ENCODE measurements at places on chromosomes 12 and 14.

DNA sequence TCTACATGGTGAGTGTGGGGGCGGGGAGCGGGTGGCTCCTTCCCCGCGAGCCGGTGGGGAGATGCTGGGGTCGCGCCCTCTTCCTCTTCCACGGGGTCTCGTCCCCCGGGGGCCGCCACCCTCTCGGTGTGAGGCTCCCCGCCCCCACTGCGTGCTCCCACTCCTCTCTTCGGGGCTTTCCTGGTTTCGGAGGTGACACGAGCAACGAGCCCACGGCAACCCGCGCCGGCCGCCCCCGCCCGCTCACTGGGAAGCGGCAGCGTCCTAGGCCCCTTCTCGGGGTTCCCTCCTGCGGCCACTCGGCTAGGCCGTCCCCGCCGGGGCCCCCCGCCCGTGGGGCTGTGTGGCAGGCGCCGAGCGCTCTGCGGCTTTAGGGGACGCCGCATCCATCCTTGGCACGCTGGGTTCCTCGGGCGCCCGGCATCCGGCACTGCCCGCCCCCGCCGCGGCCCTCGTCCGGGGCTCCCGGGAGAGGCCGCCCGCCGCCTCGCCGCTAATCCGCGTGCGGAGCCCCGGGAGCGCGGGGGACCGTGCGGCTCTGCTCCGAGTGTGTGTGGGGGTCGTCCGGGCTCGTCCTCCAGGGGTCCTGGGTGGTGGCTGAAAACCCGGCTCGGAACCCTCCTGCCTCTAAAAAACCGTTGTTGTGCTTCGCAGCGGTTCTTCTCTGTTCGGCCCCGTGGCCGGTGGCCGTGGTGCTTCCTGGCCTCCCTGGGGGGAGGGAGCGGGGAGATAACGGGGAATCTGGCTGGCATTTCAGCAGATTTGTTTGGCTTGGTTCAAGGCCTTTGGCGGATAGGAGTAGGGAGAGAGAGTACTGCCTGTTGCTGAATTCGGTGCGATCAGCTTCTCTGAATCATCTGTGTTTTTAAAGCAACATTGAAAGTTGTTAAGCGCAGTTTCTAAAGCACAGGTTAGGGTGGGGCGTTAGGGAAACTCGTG, 1.0 kb downstream of the PCNX1 start:
- DNase-seq = peak; percentile 43

GRCh38 chr12:119857041-119857591, 20.0 kb downstream of the CIT start:
- no peak for DNase-seq

DNA sequence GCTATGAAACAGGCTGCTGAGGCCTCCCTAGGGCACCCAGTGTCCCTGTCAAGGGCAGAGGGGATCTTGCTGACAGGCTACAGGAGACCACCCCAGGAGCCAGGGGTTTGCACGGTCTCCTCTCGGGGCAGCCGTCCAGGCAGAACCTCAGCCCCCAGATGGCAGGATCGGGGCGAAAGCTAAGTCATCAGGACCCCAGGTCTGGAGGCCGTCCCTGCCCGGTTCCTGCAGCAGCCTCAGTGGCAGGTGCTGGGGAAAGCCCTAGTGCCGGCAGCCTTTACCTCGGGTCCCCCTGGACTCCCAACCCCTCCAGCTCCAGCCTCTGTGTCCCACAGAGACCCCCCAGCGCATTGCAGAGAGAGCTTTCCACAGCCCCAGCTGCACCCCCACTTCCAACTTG, 103.8 kb upstream of the C14orf180 start:
- DNase-seq = no peak

DNA sequence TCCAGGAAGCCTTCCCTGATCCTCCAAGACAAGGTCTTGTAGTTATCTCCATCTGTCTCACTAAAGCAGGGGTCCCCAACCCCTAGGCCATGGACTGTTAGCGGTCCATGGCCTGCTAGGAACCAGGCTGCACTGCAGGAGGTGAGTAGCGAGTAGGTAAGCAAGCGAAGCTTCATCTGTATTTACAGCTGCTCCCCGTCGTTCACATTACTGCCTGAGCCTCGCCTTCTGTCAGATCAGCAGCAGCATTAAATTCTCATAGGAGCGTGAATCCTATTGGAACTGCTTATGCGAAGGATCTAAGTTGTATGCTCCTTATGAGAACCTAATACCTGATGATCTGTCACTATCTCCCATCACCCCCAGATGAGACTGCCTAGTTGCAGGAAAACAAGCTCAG, 12.4 kb upstream of the NFYB start:
- DNase-seq = no peak

DNA sequence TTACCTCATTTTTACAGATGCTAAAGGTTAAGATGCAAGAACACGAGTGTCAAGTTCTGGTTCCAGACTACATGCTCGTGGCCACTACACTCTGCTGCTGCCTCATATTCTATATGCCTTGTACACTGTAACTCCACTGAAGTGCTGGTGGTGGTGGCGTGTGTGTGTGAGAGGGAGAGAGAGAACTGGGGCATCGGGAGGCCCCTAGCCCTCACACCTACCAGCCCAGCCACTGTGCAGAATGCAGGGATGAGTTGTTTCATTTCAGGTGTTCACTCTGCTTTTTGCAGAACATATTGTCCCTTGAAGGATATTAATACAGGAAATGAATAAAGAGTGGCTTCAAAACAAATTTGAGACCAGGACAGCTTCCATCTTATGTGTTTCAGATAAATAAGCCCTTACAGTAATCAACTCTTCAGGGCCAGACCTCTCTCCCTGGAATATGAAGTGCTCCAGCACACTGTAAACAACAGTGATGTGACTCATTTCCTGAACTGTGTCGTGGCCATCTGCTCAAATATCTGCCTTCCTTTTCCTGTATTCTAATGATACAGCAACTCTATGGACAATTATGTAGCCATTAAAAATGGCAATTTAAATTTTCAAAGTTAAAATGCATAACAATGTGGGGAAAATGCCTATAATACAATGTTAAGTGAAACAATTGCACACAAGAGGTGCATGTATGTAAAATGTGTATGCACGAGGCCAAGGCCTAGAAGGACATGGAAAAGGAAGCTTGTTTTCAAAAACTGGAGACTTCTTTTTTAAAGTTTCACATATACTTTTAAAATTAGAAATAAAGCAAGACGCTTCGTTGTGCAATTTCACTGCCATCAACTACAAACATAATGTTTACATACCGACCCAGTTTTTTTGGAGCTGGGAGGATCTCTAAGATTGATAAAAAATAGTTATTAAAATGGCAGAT, 215.4 kb downstream of the PELI2 start:
- DNase-seq = no peak

GRCh38 chr12:19783547-19784444, 344.5 kb downstream of the AEBP2 start:
- no peak for DNase-seq

DNA sequence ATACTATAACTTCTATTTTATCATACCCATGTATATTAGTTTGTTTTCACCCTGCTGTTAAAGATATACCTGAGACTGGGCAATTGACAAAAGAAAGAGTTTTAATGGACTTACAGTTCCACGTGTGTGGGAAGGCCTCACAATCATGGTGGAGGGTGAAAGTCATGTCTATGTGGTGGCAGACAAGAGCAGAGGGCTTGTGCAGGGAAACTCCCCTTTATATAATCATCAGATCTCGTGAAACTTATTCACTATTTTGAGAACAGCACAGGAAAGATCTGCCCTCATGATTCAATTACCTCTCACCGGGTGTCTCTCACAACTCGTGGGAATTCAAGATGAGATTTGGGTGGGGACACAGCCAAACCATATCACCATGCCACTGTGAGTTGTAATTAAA, 135.8 kb downstream of the SYNE2 start:
- no peak for DNase-seq

DNA sequence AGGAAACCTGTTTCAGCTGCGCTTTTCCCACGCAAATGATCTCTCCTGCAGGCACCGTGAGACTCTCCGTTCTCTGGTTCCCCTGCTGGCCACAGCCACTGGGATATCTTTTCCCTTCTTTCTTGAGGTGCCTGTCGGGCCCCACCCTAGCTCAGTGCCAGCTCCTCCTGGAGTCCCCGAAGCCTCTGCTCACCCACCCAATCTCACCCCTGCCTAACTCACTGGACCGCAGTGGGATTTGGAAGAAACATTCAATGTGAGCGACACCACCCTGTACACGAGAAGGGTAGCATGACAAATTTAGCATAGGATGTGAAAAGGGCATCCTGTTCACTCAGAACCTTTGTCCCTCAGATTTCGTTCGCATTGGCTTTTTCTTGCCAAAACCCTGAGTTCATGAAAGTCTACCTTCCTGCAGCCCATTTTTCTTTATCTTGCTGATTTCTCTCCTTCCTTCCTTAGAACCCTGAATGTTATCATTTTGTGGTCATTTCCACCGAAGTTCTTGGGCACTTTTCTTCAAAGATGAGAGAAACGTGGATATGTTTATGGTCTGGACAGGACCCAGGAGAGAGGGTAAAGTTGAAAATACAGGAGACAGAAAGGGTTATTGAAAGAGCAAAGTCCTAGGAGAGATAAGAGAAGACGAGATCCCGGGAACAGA, 63.6 kb upstream of the ELK3 start:
- no peak for DNase-seq

- DNase-seq = peak; percentile 30
These were observed 201.9 kb downstream of the DAD1 start for GRCh38 chr14:22386924-22387775.

DNA sequence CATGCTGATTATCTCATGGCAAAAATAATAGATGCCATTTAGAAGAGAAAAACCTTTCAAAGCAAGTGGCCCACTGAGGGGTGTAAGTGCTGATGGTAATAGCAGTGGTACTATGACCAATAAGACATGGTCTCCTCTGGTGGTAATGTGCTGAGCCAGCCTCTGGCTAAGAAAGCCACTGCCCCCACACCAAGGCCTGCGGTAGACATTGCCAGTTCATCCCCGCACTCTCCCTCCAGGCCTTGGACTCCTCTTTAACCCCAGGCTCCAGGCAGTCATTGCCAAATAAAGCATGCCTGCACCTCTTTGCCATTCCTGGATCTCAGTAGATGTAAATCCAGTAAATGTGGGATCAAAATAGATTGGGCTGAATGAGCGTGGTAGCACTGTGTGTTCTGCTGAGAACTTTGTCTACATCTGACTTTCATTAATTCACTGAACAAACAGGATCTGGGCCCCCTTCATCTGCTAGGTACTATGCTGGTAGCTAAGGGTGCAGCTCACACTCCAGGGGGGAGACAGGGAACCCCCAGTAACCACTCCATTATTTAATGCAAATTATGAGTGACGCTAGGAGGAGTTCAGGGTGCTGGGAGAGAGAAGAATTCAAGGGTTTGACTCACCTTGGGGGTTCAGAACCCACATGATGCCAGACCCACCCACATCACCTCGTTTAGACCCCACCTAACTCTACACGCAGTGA, 89.3 kb downstream of the BCL11B start:
- DNase-seq = no peak

GRCh38 chr12:11568762-11569478, 80.6 kb upstream of the ETV6 start:
- no peak for DNase-seq

- no peak for DNase-seq
These were observed 20.3 kb upstream of the DRAM1 start for GRCh38 chr12:101857043-101857558.

GRCh38 chr12:132174839-132175490, 30.7 kb downstream of the NOC4L start:
- DNase-seq = no peak

GRCh38 chr14:103140316-103141109, 17.3 kb downstream of the TNFAIP2 start:
- no peak for DNase-seq

- DNase-seq = no peak
These were observed 19.3 kb upstream of the SERPINA6 start for GRCh38 chr14:94342334-94342934.

DNA sequence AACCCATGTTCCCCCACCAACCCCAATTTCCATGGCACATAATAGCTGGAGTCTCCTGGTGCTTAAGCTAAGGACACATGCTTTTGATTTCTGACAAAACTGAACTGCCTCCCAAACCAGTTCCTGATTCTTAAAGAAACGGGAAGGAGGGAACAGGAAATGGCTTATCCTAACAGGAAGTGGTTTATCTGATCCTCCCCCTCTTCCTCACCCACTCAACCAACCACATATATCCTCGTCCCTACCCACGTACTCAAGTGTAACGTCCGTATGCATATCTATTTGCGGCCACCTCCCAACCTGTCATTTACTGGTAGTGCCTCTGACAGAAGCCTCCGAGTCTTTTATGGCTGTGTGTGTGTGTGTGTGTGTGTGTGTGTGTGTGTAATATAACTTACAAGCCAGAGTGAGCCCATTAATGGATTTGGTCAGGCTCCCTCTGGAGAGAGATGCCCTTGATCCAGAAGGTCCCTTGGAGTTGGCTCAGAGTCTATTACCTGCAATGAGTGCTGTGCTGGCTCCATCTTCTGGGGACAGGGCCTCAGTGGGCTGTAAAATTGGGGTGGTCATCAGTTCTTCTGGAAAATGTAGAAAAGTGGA, 7.7 kb downstream of the DAZAP2 start:
- no peak for DNase-seq

DNA sequence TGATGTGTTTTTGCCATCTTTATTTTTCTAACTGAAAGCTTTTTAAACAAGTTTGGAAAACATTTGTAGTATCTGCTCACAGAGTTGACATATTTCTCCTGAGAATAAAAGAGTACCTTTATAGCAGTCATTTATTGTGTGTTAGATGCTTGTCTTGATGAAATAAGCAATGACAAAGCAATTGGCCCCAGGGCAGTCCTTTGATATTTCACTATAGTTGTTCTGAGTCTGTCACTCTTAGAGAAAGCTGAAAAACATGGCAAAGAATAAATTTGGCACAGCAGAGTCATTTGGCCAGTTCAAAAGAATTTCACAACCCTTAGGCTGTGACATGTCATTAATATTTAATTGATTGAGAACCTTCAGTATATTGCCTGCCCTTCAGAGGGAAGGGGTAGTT, 166.2 kb downstream of the PTPRO start:
- DNase-seq = no peak

DNA sequence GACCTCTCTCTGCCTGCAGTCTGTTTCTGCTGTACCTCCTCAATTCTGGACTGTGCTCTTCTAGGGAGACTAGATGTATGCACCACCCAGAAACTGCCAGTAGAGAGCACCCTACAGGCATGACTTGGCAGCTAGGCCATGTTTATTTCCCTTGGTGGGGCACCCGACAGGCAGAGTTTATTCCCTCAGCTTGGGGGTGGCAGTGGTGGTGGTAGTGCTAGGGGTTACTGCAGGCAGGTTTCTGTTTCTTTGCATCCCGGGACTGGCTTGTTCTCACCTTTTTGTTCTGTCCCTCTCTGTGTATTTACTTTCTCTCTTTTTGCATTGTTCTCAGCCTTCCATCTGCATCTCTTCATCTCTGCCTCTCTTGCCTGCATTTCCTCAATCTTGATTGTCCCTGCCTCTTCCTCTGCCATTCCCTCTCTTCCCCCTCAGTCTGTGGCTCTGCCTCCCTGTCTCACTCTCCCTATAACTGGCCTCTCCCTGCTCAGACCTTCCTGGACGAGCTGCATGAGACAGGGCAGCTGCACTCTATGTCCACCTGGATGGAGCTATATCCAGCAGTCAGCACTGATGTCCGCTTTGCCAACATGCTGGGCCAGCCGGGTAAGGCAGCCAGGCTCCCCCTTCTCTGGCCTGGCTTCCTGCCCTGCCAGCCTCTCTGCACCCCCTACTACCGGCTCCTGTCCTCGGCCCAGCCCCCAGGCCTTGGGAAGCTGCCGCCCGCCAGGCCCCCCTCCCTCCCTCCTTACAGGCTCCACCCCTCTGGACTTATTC, 13.8 kb downstream of the PRPF40B start:
- DNase-seq = peak; percentile 80

Data from GM12891 (cell line).